Activated CD4-positive, alpha-beta memory T cell treated with anti-CD3 and anti-CD28 coated beads, Interleukin-2, amount 10 ng/mL, durations not matched to agents 7 days and 5 days (primary cell): ENCODE measurements at places on chromosomes 7 and 10. TPM values are rescaled to one million over a fixed set of nuclear protein-coding genes. Genes with fewer than 3 reads are reported as not detected.

GRCh38 chr7:84042110-84042539, 152.5 kb downstream of the SEMA3A start:
- no peak for DNase-seq

DNA sequence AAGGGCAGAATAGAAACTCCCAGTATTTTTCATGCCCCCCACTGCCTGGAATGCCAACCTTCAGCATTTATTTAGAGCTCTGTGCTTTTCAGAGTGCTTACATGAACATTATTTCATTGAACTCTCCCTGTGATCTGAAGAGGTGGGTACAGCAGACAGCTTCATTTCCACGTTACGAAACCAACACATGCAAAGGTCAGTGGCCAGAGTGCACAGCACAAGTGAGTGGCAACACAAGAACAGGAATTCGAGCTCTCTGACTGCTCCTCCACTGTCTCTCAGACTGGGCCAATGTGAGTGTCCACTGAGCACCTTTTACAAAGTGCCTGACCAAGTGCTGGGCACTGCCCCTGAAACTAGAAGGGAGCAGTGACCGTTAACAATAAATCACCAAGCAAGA, 162.9 kb downstream of the GLI3 start:
- no peak for DNase-seq

DNA sequence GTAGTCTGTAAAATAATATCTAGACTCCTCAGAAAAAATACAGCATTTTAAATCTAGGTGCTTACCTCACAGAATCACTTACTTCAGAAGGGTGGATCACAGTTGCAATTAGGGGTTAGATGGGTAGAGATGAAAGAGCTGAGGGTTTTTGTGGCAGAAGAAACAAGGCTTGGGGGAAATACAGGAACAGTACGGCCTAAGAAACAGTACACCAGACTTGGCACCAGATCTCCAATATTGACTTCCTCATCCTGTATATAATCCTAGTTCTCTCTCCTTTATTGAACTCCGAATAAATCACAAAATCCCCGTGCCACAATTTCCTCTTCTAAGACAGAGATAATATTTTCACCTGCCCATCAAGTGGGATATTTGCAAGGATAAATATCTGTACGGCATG, 14.3 kb downstream of the CEP41 start:
- no peak for DNase-seq

- DNase-seq = peak; percentile 67
These were observed 146.8 kb downstream of the SPAG6 start for GRCh38 chr10:22491931-22492615.

DNA sequence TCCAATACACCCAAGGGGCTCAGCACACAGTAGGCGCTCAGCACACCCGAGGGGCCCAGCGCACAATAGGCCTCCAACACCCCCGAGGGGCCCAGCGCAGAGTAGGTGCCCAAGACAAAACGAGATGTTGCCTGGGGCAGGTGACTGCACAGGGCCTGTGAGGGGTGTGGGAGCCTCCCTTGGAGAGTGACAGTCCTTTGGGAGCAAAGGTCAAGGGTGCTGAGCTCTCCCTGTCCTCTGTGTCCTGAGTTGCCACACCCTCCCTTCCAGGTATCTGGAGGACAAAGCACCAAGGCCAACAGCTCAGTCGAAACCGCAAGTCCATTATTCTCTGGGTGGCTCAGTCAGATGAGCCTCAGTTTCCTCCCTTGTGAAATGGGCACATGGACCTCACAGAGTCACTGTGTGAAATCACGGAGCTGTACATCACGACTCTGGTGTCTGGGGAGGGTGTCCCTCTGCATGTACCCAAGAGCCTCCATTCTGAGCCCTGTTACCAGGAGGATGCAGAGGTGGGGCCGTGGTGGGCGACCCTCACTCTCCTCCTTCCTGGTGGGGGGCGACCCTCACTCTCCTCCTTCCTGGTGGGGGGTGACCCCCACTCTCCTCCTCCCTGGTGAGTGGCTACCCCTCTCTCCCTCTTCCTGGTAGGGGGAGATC, 81.3 kb downstream of the FOXL3 start:
- no peak for DNase-seq

Gene SLC18A3
- total RNA-seq = not detected

DNA sequence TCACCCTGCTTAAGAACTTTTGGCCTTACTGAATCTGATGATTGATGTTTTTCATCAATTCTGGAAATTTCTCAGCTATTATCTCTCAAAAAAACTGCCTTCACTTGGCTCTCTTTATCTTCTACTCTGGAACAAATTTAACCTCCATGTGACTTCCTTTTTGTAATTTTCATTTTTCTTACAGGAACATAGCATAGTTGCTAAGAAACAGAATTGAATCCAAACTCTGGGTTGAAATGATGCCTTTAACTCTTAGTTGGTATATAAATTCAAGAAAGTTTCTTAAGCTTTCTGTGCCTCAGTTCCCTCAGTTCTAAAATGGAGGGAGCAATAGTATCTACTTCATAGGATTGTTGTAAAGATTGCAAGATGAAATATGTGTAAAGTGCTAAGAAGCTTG, 19.8 kb downstream of the GPR141 start:
- DNase-seq = no peak
